ENCODE measurements at places on chromosomes 11 and 22. TPM values are rescaled to one million over a fixed set of nuclear protein-coding genes. Genes with fewer than 3 reads are reported as not detected.

Gene GPHA2
- not detected for polyA plus RNA-seq

Gene ARHGAP8
- polyA plus RNA-seq, result 0.99 TPM

- no peak for DNase-seq
Observed at GRCh38 chr11:133905677-133906156, 51.1 kb downstream of the IGSF9B start.

DNA sequence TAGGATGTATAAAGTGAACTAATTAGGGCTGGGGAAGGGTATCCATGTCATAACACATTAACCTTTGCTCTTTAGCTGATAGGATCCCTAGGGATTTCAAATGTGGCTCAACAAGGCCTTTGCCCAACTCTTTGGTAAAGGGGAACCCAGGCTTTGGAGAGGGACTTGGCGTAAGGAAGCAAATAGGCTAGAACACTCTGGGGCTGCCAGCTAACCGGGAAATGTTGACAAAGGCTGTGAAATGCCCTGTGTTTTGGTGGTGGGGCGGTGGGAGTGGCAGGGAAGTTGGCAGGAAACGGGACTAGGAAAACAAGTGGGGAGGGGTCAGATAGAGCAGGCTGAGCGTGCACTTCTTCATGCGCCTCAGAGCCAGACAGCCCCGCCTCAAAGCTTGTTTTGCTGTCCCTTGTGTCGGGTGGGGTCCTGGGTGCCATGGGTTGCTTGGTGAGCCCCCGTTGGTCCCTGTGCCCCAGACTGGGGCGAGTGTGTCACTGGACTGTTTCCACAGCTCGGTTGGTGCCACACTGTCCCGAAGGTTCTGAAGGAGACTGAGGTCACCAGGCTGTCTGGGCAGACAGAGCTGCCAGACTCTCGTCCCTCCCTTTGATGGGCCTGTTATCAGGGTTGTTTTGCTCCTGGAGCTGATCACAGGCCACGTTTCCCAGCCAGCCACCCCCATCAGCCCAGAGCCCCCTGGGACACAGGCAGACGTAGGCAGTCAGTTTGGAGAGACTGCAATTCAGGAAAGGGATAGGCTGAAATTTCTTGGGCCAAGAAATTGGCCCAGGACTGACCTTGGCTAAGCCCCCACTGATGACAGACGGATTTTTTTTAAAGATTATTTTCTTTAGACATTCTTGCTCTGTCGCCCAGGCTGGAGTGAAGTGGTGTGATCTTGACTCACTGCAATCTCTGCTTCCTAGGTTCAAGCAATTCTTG lies 19.6 kb downstream of the KCTD21 start:
- peak; percentile 43 for DNase-seq

- no peak for DNase-seq
Observed at GRCh38 chr11:95322539-95322938, 91.5 kb upstream of the SESN3 start.

DNA sequence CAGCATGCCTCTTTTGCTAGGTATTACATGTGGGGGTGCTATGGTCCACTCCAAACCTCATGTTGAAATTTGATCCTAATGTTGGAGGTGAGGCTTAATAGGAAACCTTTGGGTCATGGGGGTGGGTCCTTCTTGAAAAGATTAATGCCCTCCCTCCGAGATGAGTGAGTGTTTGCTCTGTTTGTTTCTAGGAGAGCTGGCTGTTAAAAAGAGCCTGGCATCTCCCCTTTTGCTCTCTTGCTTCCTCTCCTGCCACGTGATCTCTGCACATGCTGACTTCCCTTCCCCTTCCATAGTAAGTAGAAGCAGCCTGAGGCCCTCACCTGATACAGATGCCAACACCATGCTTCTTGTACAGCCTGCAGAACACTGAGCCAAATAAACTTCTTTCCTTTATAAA lies 104.5 kb downstream of the FAT3 start:
- DNase-seq, result no peak
